ENCODE measurements at places on chromosomes 6 and 20.

DNA sequence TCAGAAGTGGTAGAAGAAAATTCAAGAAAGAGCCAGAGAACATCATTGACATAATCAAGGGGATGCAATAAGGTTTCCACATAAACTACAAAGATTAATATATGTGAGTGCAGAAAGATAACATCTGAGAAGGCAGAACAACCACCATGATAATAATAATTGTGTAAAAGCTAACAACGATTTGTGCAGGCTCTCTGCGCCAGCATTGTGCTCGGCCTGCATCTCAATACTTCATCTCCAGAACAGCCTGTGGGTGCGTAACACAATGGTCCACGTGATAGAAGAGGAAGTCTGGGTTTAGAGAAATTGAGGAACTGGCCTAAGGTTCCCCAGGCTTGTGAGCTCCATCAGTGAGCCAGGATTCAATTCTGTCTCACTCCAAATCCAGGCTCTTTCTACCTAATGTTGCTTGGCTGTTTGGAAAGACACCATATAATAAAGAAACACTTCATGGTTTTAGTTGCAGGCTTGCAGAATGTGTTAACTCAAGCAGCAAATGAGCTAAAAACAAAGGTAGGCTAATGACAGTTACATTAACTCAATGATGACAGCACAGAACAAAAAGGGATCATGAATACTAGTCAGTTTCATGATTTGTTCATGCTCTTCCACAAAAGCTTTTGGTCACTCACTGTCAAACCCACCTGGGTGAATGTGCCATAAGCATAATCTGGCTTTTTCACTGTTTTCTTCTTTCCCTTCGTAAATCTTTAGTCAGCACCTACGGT is 71.2 kb downstream of the LY86 start:
- DNase-seq = no peak

GRCh38 chr20:21901470-21902275 is 196.2 kb downstream of the PAX1 start:
- no peak for DNase-seq

GRCh38 chr6:53703047-53703446 is 37.5 kb upstream of the KLHL31 start:
- no peak for DNase-seq

- DNase-seq = no peak
These were observed 125.5 kb downstream of the GPX5 start for GRCh38 chr6:28651161-28651560.

- DNase-seq = no peak
These were observed 59.2 kb downstream of the KCNS1 start for GRCh38 chr20:45041464-45042337.

- DNase-seq = no peak
These were observed 149.3 kb downstream of the UTRN start for GRCh38 chr6:144434308-144434990.

DNA sequence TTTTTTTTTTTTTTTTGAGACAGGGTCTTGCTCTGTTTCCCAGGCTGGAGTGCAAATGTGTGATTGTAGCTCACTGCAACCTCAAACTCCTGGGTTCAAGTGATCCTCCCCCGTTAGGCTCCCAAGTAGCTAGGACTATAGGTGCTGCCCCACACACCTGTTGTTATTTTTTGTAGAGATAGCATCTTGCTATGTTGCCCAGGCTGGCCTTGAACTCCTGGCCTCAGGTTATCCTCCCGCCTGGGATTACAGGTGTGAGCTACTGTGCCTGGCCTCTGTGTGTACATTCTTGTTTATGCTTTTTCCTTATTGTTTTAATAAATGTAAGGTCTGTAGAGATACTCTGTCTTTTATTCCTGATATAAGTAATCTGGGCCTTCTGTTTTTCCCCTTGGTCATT is 14.8 kb downstream of the CD2AP start:
- DNase-seq = no peak

- DNase-seq = peak; percentile 52
These were observed 67.1 kb upstream of the ADGRF4 start for GRCh38 chr6:47631269-47631772.

GRCh38 chr6:71529026-71529425 is 240.4 kb downstream of the OGFRL1 start:
- DNase-seq = no peak

Data from right lung (tissue), 10 donors.